ENCODE measurements at places on chromosomes 13 and 19.

- DNase-seq, result no peak
Observed at GRCh38 chr19:44848036-44848811, 2.1 kb downstream of the NECTIN2 start.

DNA sequence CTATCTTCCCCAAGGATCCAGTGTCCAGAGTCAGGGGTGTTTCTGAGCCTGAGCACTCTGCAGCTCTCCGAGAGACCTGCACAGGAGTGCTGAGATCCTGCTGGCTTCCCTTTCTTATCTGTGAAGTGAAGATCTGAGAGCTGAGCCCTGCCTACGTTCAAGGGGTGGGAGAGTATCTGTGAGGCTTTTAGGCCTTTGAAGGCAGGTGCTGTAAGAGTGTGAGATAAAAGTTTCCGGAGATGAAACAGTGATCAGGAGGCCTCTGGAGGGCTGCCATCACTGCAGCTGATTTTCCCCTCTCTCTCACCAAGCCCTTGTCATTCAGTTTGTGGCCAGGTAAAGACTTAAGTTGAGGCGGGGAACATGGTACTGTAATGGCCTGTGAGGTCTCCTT, 83.1 kb downstream of the AKAP11 start:
- no peak for DNase-seq

- DNase-seq, result no peak
Observed at GRCh38 chr19:58038688-58039204, 4.9 kb downstream of the ZSCAN1 start.

GRCh38 chr13:45752510-45752909, 50.4 kb downstream of the CBY2 start:
- no peak for DNase-seq

GRCh38 chr19:4365791-4366665, 22.7 kb downstream of the MPND start:
- no peak for DNase-seq

GRCh38 chr13:60707878-60708277, 310.9 kb downstream of the TDRD3 start:
- DNase-seq, result no peak

- DNase-seq, result no peak
Observed at GRCh38 chr19:43407416-43408005, 7.2 kb upstream of the TEX101 start.

DNA sequence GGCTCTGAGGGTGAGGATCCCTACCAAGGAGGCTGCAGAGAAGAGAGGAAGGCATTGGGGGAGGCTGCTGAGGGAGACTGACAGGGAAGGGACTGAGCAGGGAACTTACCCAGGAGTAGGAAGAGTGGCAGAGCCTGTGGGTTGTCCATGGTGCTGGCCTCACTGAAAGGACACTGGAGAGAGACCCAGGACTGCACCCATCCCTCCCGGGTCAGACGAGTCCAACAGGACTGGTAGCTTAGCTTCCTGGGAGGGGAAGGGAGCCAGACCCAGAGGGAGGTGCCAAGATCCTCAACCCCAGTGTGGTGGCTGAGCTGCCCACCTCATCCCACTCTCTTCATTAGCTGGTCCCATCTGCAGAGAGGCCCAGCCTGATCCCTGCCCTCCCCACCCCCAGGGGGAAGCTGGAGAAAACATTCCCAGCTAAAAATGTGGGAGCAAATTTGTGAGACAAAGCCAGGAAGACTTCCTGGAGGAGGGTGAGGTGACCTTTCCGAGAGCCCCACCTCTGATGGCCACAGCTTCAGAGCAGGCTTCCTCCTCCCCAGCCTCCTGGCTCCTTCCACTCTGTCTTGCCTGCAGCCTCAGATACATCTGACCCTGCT, at the start of gene VSIG10L:
Gene VSIG10L (minus strand): TSS at position 164 of the 605 bp plus-strand sequence. CDS start 15 bp downstream, at position 149.
- no peak for DNase-seq

DNA sequence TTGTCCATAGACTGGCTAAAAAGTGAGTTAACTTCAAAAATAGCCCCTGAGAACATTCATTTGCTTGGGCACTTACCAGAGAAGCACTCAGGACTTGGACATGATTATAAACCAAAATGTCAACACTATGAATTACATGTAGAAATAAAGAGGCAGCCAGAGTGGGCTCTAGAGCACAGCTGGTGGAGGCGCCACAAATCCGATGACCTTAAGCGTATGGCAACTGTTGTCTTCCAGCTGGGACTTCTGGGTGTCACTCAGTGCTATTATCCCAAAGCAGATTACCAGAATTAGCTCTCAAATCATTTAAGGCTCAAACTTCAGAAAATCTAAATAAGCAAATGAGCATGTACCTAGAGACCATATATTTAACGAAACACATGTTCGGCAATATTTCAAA, 1255.5 kb upstream of the SLC10A2 start:
- DNase-seq, result no peak

DNA sequence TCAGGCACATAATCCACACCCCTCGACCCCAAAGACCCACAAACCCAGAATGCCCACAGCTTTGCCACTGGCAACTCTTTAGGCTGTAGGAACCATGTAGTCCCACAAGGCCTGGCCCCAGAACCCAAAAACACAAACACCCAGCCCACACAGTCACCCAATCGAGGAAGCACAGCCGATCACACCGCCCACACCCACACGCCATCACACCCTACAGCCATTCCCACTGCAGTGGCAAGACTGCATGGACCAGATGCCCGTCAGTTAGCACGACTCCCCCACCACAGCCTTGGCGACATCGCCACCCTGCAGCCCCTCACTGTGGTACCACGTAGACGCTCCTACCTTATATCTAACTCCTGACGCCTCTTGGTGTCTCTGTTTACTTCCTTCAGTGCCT, 24.0 kb upstream of the MEIS3 start:
- no peak for DNase-seq

DNA sequence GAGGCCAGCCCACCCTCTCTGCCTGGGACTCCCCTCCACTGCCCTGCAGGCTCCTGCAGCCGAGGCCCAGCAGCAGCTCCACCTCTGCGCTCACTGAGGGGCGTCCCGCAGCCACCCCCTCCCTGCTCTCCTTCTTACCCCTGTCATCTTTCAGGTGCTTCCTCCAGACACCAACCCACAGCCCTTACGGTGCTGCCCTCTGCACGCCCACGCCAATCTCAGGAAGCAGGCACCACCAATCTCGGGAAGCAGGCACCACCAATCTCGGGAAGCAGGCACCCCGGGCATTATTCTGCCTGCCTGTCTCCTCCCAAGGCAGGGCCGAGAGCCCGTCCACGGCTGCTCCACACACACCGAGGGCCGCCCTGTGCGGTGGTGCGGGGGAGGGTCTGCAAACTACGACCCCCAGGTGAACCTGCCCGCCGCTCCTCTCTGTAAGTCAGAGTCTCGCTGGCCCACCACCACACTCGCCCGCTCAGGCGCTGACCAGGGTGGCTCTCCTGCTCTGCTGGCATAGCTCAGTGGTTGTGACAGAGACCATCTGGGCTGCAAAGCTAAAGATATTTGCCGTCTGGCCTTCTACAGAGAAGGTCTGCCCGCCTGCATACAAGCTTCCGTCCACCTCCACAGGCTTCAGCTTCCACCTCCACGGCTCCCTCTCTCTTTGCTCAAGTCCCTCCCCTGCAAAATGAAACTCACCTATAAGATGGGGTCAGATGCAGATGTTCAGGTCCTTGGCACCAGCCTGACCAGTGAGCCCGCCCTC, 2.9 kb downstream of the LSM7 start:
- peak; percentile 27 for DNase-seq

- DNase-seq, result no peak
Observed at GRCh38 chr13:25281193-25281934, 5.9 kb downstream of the MTMR6 start.

DNA sequence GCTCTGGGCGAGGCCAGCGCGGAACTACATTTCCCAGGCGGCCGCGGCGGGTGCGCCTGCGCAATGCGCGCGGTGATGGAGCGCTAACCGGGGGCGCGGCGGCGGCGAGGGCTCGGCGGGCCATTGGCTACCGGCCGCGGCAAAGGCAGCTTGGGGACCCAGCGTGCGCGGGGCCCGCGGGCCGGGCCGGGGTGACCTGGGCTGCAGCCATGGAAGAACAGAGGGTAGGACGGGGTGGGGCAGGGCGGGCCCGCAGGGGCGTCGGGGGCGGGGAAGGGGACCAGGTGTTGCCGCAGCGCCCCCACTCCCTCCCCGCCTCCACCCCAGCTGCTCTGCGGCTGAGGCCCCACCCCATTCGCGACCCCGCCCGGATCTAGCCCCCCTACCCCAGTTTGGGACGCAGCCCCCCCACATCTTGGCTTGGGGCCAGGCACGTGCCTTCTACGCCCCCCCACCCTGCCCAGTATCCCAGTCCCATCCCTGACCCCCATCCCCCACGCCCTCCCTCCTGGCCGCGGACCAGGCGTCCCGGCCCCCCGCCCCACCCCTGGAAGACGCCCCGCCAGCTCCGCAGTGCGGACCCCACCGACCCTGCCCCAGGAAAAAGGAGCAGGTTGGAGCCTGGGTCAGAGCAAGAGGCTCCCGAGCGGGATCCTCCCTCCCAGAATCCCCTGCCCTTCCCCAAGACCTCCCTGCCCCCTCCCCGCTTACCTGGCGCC, at the start of gene FSD1:
Gene FSD1 (plus strand): TSS at position 61 of the 719 bp plus-strand sequence. CDS start 149 bp downstream, at position 210.
- no peak for DNase-seq

DNA sequence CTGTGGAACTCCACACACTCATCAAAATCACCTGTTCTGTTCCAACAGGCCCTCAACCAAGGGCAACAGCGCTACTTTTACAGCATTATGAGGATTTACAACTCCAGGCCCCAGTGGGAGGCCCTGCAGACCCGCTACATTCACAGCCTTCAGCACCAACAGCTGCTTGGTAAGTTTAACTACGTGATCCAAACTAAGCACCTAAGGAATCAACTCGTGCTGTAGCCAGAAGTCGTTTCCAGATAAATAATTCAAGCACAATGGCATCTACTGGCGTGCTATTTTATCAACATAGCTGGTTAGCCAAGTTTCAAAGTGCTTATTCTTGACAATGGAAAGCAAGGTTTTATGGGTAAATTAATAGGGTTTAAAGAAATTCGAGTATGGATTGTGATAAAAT, 5.3 kb downstream of the FAM216B start:
- DNase-seq, result no peak

- DNase-seq, result no peak
Observed at GRCh38 chr13:49183672-49184325, 36.3 kb upstream of the MLNR start.

GRCh38 chr13:98221234-98221633, 44.2 kb upstream of the RNF113B start:
- no peak for DNase-seq

DNA sequence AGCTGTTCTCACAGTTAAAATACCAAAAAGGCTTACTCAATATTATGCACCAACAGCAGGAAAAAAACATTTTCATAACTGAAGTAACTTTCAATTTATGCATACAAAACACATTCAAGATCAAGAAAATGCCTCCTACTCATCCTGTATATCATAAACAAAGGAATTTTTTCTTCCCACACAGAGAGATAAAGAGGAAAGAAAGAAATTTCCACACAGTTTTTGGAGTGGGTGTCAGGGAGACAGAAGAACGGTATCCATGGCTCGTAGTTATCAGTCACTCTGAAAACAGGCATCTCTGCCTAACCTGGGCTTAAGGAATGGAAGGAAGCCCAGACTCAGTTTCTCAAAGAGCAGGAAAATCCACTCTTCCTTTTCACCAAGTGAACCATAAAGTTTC, 92.4 kb upstream of the SIAH3 start:
- no peak for DNase-seq

DNA sequence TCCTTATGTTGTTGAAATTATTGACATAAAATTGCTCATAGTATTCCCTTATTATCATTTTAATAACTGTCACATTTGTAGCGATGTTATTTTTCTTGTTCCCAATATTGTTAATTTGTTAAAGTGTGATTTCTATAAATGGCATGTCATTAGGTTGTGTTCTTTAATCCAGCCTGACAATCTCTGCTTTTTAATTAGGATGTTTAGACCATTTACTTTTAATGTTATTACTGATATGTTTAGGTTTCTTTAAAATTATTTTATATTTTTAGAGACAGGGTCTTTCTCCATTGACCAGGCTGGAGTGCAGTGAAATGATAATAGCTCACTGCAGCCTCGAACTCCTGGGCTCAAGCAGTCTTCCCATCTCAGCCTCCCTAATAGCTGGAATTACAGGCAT, 408.5 kb downstream of the DLEU7 start:
- DNase-seq, result no peak

- no peak for DNase-seq
Observed at GRCh38 chr19:42369433-42370067, 20.5 kb downstream of the CNFN start.

DNA sequence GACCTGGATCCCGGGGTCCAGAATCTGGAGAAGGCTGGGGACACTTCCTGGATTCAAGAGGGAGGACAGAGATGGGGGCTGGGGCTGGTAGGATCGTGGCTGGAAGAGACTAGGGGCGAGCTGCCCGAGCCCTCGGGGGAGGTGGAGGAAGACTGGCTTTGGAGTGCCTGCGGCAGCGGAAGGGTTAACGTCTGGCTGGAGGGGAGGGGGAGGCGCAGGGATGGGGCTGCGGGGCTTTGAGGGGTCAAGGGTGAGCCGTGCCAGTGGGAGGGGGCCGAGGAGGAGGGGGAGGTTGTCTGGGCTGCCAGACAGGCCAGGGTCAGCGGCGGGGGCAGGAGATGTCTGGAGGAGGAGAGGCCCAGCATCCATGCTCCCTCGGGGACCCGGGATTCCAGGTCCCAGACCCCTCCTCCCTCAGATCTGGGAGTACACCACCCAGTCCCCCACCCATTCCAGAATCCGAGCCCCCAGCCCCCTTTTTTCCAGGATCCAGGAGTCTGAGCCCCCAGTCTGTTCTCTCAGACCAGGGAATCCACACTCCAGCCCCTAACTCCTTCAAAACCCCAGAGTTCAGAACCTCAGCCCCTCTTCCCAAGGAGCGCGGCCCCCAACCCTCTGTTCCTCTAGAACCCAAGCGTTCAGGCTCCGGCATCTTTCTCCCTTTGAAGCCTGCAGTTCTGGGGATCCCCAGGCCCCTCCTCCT, 3.2 kb upstream of the SPACA6 start:
- DNase-seq, result no peak

- no peak for DNase-seq
Observed at GRCh38 chr13:113653264-113654174, 4.5 kb downstream of the ATP4B start.

GRCh38 chr13:50762969-50763567, 80.4 kb downstream of the DLEU7 start:
- DNase-seq, result no peak

DNA sequence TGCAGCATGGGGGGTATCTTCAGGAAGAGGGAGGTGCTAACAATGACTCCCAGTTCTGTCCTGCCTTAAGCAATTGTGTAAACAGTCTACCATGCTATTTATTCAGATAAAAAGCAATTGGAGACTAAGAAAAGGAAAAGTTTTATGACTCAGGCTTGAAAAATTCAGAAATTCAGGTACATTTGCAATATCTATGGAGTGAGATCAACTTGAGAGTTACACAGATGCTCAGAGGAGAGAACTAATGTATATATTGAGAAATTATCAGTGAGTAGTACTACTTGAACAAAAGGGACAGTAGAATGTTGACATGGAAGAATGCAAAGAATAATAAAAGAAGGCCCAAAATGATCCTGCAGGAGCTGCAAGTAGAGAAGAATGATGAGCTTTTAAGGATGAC, 277.6 kb upstream of the DACH1 start:
- DNase-seq, result no peak

GRCh38 chr13:76654263-76654662, 231.9 kb downstream of the KCTD12 start:
- DNase-seq, result no peak
